Left lobe of liver (tissue), 2 donors: ENCODE measurements at places on chromosomes 16 and 17.

GRCh38 chr17:8332688-8333087 lies 7.0 kb upstream of the ODF4 start:
- no peak for DNase-seq

- no peak for DNase-seq
Observed at GRCh38 chr16:58449768-58450167, 50.2 kb upstream of the NDRG4 start.

DNA sequence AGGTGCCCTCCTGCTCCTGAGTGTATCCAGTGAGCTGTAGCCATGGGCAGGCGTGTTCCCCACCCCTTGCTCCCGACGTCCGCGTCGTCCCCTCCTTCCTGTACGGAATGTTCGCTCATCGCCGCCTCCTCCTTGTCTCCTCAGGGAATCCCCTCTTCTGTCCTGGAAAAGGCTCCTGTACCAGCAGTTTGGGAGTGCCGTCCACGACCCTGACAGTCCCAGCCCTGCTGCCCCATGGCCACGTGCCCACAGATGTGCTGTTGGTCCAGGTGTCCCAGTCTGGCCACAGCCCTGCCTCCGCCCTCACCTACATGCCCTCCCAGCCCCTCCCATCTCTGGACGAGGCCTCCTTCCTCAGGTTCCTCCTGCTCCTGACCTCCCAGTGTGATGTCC lies 30.2 kb downstream of the OR1D5 start:
- peak; percentile 43 for DNase-seq

GRCh38 chr17:63434951-63435571 lies 11.0 kb downstream of the CYB561 start:
- DNase-seq, result no peak

GRCh38 chr17:5354886-5355415 lies 64.5 kb downstream of the NUP88 start:
- DNase-seq, result no peak
